Activated gamma-delta T cell (primary cell): ENCODE measurements at places on chromosomes 5 and 9.

DNA sequence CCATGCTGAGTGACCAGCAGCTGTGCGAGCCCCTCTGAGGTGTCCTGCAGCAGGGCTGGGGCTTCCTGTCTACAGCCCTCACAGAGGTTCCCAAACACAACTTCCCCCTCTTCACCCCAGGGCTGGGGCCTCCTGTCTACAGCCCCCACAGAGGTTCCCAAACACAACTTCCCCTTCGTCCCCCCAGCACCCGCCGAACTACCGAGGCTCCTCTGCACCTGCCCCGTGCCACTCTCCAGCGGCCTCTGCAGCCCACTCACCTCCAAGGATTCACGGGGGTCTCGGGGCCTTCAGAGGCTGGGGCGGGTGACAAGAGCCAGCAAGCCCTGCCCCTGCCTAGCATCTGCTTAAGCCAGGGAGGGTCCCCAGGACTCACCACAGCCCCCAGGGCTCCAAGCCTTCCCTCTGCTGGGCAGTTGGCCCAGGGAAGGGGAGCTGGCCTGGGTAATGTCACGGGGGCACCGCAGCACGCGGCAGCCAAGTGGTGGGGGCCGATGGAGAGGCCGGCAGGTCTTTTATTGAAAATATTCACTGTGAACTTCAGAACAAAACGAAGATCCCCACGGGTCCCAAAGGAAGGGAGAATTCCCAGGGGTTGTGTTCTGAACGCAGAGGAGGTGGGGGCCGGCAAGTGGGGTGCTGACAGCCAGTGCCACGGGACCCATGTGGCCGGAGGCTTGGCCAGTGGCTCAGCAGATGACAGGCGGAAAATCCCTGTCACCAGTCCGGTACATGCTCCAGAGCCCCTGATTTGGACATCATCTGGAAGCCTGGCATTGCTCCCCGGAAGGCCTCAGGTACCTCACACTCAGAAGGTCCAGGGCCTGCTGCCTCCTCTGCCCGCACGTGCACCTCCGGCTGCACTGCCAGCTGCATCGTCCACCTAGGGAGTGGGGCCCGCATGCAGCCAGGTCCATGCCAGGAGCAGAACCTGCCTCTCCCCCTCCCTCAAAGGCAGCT is 125.3 kb downstream of the ADAMTS2 start:
- DNase-seq: no peak

- no peak for DNase-seq
These were observed 110.0 kb downstream of the PAX5 start for GRCh38 chr9:36924071-36924470.

GRCh38 chr9:99222416-99223270 is 561 bp downstream of the SEC61B start:
- no peak for DNase-seq

- no peak for DNase-seq
These were observed 17.0 kb downstream of the MRNIP start for GRCh38 chr5:179841621-179842020.

DNA sequence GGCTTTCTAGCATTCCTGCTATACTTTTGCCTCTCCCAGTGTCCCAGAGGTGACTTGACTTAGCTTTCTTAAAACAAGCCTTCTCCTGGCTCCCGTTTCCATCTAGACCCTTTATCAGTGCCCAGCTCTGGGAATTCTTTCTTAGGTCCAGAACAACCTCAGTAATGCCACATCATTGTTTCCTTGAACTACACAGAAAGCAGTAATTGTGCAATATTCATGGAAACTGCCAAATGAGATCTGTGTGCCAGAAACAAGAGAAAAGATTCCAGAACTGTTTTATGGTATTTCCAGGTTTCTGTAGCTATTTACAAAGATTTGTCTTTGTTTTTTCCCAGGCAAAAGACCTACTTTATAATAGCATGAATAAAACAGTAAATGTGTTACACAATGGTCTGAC is 391.3 kb downstream of the SLCO4C1 start:
- DNase-seq: no peak

DNA sequence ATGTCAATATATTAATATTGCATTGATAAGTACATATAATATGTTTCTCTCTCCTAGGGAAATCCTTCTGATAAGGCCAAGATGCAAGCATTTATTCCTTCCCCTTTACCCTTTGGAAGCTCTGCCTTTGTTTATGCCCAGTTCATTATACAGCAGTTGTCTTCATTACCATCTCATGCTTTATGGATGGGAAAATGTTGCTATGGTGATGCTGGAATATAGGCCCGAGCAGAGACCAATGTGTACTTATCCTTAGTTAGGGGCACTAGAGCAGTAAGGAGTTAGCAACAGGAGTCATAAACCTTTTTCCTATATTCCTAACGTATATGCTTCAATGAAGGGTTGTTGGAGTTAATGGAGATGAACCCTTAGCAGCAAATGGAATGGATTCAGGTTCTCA is 19.4 kb upstream of the NMUR2 start:
- no peak for DNase-seq
